IMR-90 (cell line): ENCODE measurements at places on chromosomes 6 and 20. TPM values are rescaled to one million over a fixed set of nuclear protein-coding genes. Genes with fewer than 3 reads are reported as not detected.

DNA sequence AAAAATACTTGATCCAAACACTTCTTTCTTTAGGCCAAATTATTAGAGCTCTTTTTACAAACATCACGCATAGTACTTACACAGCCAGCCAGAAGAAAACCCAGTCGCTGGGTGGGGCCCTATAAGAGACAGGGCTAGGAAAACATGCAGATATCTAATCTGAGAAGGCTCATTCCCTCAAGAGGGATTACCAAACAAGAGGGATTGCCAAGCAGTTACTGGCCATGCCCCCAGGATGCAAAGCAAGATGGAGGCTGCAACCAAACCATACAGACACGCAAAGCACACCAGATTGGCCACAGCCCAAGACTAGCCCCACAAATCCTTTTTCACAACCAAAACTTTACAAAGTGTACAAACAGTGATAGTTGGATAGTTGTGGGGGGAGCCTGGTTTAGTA, 1235.4 kb upstream of the GJE1 start:
- H3K36me3 ChIP-seq = no peaks in the 10 kb centered on the region
- H3K27me3 ChIP-seq = no peaks in the 10 kb centered on the region
- H3K4me1 ChIP-seq = no peaks in the 10 kb centered on the region

GRCh38 chr6:40764726-40765125, 177.6 kb upstream of the LRFN2 start:
- no peak overlapping the region for H3K27ac ChIP-seq
- no peaks in the 10 kb centered on the region for H3K4me1 ChIP-seq
- no peak for DNase-seq
- no peaks in the 10 kb centered on the region for H3K27me3 ChIP-seq
- H3K4me3 ChIP-seq = no peak overlapping the region
- no peaks in the 10 kb centered on the region for H3K36me3 ChIP-seq

The ZC3H12D gene
- under 0.01 TPM in 1 of 2 replicates, not detected in the other for total RNA-seq

The TSPO2 gene
- total RNA-seq = not detected in 2 replicates
